ENCODE measurements at places on chromosomes 7 and 10.

DNA sequence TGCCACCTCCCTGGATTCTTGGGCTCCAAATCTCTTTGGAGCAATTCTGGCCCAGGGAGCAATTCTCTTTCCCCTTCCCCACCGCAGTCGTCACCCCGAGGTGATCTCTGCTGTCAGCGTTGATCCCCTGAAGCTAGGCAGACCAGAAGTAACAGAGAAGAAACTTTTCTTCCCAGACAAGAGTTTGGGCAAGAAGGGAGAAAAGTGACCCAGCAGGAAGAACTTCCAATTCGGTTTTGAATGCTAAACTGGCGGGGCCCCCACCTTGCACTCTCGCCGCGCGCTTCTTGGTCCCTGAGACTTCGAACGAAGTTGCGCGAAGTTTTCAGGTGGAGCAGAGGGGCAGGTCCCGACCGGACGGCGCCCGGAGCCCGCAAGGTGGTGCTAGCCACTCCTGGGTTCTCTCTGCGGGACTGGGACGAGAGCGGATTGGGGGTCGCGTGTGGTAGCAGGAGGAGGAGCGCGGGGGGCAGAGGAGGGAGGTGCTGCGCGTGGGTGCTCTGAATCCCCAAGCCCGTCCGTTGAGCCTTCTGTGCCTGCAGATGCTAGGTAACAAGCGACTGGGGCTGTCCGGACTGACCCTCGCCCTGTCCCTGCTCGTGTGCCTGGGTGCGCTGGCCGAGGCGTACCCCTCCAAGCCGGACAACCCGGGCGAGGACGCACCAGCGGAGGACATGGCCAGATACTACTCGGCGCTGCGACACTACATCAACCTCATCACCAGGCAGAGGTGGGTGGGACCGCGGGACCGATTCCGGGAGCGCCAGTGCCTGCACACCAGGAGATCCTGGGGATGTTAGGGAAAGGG, 913 bp downstream of the NPY start:
- DNase-seq = no peak

DNA sequence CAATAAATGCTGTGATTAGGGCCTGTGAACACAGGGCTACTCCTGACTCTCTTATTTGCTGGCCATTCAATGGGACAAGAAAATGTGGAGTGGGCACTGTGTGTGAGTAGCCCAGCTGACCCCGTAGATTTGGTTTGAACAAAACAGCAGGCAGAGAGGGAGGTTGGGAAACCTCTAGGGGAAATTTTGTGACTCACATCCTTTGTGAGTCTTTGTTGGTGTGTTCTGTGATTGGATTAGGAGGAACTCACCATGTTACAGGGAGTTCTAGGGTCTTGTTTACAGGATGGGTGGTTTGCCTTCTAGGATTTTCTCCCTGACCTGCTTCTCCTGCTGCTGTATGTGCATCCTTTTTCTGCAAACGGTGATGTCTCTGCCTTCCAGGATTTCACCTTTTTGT, 128.3 kb upstream of the MKI67 start:
- DNase-seq = no peak

GRCh38 chr10:34087095-34087418, 728.0 kb downstream of the PARD3 start:
- no peak for DNase-seq

GRCh38 chr7:31068006-31068675, 16.0 kb downstream of the ADCYAP1R1 start:
- no peak for DNase-seq

Data from T-helper 17 cell (primary cell).